ENCODE measurements at places on chromosomes 2 and 18.
A peak's percentile ranks its signal among the peaks of the same experiment; 100 is the strongest.

- H3K4me1 ChIP-seq = peaks cover 9% of the 10 kb centered on the region
- H3K36me3 ChIP-seq = no peaks in the 10 kb centered on the region
- peak overlapping the region; percentile 50 for H3K27ac ChIP-seq
These were observed 51.6 kb downstream of the DPP4 start for GRCh38 chr2:162022290-162022945.

GRCh38 chr2:170216981-170217380, 39.0 kb downstream of the MYO3B start:
- H3K27me3 ChIP-seq = no peaks in the 10 kb centered on the region
- no peak for DNase-seq
- H3K4me1 ChIP-seq = peaks cover under 1% of the 10 kb centered on the region
- H3K4me3 ChIP-seq = no peak overlapping the region
- no peaks in the 10 kb centered on the region for H3K36me3 ChIP-seq
- no peak overlapping the region for H3K27ac ChIP-seq

DNA sequence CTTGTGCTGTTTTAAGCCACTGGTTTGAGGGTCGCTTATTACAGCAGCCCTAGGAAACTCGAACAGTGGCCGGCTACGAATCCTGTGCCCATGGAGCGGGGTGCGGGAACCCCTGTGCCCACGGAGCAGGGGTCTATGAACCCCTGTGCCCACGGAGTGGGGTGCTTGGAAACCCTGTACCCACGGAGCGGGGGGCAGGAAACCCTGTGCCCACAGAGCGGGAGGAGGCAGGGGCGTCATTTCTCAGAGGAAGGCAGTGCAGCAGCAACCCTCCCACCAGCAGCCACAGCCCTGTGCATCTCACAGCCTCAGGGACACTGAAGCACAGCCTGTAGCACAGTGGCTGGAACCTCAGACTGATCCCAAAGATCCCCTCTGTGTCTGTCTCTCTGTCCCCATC, 34.2 kb upstream of the GPC1 start:
- H3K4me1 ChIP-seq = no peaks in the 10 kb centered on the region
- DNase-seq = no peak
- no peak overlapping the region for H3K4me3 ChIP-seq
- H3K27ac ChIP-seq = no peak overlapping the region
- H3K36me3 ChIP-seq = no peaks in the 10 kb centered on the region
- peaks cover 39% of the 10 kb centered on the region for H3K27me3 ChIP-seq

DNA sequence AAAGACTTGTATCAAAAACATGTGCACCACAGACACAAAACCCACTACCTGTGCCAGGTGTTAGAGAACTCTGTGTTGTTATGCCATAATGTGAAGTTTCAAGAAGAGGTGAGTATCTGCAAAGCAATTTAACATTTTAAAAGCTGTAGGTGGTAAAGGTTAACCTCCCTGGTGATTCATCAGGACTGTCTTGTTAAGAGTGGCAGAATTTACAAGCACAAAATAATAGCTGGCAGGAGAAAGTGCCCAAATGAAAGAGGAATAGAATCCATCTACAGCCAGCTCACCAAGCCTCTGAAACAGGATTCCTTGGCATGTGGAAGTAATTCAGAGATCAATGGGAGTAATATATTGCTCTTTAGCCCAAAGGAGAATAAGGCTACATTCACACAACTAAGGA, 230.7 kb downstream of the AFF3 start:
- DNase-seq = no peak
- H3K27ac ChIP-seq = no peak overlapping the region
- no peaks in the 10 kb centered on the region for H3K36me3 ChIP-seq

- H3K27ac ChIP-seq = no peak overlapping the region
- no peak overlapping the region for H3K4me3 ChIP-seq
- no peaks in the 10 kb centered on the region for H3K4me1 ChIP-seq
- DNase-seq = no peak
- no peaks in the 10 kb centered on the region for H3K36me3 ChIP-seq
- no peaks in the 10 kb centered on the region for H3K27me3 ChIP-seq
These were observed 65.8 kb upstream of the SALL3 start for GRCh38 chr18:78913830-78914231.

DNA sequence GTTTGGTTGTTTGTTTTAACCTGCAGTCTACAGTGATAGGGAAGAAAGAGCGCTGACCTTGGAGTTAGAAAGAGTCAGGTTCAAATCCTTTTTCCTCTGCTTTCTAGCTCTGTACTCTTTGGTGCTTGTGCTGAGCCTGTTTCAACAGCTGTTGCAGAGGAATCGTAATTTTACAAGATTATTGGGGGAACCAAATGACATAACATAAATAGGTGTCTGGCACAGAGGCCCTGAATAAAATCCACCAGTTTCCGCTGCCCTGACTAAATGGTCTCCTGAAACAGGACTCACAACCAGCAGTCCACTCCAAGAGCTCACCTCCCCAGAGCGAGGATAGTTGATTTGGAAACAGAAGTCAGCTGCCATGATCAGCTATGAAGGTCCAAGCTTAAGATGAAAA, 125.0 kb upstream of the CDC42EP3 start:
- no peaks in the 10 kb centered on the region for H3K36me3 ChIP-seq
- peaks cover 6% of the 10 kb centered on the region for H3K4me1 ChIP-seq
- no peak for DNase-seq
- no peaks in the 10 kb centered on the region for H3K27me3 ChIP-seq

GRCh38 chr2:60699617-60700016, 56.5 kb upstream of the PAPOLG start:
- H3K4me1 ChIP-seq = no peaks in the 10 kb centered on the region
- no peak for DNase-seq
- no peaks in the 10 kb centered on the region for H3K36me3 ChIP-seq
- H3K27me3 ChIP-seq = no peaks in the 10 kb centered on the region
- H3K4me3 ChIP-seq = no peak overlapping the region
- H3K27ac ChIP-seq = no peak overlapping the region

DNA sequence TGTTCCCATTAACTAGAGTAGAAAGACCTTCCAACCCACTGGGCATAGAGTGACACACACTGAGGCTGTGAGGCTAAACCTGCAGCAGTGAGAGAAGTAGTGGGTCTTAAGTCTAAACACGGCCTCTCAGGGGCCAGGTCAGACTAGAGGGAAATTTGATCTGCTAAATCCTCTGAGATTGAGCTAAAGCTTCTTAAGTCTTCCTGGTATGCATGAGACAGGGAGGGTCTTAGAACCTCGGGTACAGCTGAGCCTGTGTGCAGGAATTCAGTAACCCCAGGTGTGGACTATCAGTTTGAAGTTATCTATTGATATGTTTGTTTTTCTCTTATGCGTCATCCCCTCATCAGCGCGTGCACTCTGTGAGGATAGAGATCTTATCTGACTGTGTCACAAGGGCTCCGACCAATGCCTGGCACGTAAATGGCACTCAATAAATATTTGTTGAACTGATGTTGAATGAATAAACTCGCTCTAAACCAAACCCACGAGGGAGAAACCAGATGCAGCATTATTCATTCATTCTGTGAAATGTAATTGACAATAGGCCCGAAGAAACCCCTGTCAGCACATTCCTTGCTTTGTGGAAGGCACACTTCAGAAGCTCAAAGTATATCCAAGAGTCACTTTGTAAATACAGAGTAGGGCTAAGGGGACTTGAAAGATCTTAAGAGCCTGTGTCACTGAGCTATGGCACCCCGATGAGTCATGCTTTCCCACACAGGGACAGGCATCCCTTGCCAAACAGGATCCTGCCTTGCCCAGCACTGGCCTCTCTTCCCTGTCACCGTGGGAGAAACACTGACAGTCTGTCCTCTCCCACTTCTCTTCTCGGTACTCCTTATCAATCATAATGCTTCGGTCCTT, 21.7 kb upstream of the RAB10 start:
- H3K4me3 ChIP-seq = no peak overlapping the region
- no peaks in the 10 kb centered on the region for H3K36me3 ChIP-seq
- peak overlapping the region; percentile 34 for H3K27ac ChIP-seq
- no peaks in the 10 kb centered on the region for H3K27me3 ChIP-seq
- peak; percentile 84 for DNase-seq

GRCh38 chr2:106020032-106020431, 174.1 kb downstream of the UXS1 start:
- H3K27me3 ChIP-seq = peaks cover 3% of the 10 kb centered on the region
- H3K27ac ChIP-seq = no peak overlapping the region
- no peak overlapping the region for H3K4me3 ChIP-seq
- no peaks in the 10 kb centered on the region for H3K36me3 ChIP-seq

GRCh38 chr2:206558492-206558891, 83.8 kb upstream of the FAM237A start:
- H3K4me1 ChIP-seq = no peaks in the 10 kb centered on the region
- no peak overlapping the region for H3K27ac ChIP-seq
- H3K4me3 ChIP-seq = no peak overlapping the region
- H3K27me3 ChIP-seq = no peaks in the 10 kb centered on the region
- peak; percentile 62 for DNase-seq
- no peaks in the 10 kb centered on the region for H3K36me3 ChIP-seq

DNA sequence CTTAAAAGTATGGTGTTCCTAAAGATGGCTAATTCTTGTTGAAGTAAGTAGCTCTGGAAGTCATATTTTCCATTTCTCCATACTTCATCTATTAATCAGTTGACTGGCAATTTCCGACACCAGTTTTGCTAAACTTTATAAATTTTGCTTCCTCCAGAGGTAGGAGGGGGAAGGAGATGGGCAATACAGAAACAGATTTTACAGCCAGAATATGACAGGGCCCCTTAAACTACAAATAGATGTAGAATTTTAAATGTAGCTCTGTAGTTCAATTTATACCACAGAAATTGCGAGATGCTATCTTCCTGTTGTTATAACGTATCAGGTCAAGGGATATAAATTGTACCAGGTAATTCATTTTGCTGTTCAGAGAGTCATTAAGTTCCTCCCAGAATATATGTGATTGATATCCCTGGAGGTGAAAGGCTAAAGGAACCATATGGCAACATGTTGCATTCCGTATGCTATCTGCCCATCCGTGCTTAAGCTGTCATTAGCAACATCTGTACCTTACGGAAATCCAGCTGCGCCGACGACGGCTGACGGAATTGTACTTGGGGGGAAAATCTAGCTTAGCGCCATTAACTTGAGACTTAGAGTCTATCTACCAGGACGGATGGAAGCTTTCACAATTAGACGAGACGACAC, 8.4 kb upstream of the NR4A2 start:
- H3K4me3 ChIP-seq = peak overlapping the region; percentile 81
- H3K27ac ChIP-seq = peak overlapping the region; percentile 30
- no peaks in the 10 kb centered on the region for H3K27me3 ChIP-seq
- no peaks in the 10 kb centered on the region for H3K36me3 ChIP-seq
- peak; percentile 61 for DNase-seq

GRCh38 chr2:111715987-111716904, 167.7 kb downstream of the ANAPC1 start:
- H3K27me3 ChIP-seq = peaks cover 2% of the 10 kb centered on the region
- H3K4me1 ChIP-seq = peaks cover 9% of the 10 kb centered on the region
- H3K36me3 ChIP-seq = no peaks in the 10 kb centered on the region
- H3K27ac ChIP-seq = no peak overlapping the region

GRCh38 chr18:75441896-75442295, 14.4 kb upstream of the SMIM21 start:
- H3K27ac ChIP-seq = no peak overlapping the region
- H3K36me3 ChIP-seq = no peaks in the 10 kb centered on the region
- no peaks in the 10 kb centered on the region for H3K27me3 ChIP-seq
- no peaks in the 10 kb centered on the region for H3K4me1 ChIP-seq
- H3K4me3 ChIP-seq = no peak overlapping the region
- no peak for DNase-seq

DNA sequence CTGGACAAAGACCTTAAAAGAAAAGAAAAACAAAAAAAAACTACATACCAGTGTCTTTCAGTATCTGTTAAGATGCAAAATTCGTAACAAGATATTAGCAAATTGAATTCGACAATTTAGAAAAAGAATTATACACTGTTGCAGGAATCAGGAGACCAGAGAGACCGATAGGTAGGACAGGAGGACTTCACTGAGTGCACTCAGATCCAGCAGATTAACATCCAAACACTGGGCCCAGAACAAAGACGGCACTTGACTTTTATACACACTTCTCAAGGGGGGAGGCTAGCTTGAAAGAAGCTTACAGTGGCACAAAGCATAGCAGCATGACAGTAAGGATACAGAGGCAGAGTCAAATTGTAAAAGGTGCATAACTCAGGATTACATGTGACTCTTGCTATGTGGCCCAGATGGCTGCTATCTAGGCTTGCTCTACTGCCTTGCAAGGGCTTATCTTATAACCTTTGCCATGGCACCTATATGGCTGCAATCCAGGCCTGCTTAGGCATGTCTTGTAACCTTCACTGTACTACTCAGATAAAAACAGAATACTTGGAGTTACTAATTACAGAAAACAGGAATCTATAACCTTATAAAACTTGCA, 507.3 kb upstream of the LRRTM4 start:
- no peak for DNase-seq
- no peaks in the 10 kb centered on the region for H3K27me3 ChIP-seq
- no peaks in the 10 kb centered on the region for H3K36me3 ChIP-seq
- no peaks in the 10 kb centered on the region for H3K4me1 ChIP-seq
- H3K4me3 ChIP-seq = no peak overlapping the region
- no peak overlapping the region for H3K27ac ChIP-seq

DNA sequence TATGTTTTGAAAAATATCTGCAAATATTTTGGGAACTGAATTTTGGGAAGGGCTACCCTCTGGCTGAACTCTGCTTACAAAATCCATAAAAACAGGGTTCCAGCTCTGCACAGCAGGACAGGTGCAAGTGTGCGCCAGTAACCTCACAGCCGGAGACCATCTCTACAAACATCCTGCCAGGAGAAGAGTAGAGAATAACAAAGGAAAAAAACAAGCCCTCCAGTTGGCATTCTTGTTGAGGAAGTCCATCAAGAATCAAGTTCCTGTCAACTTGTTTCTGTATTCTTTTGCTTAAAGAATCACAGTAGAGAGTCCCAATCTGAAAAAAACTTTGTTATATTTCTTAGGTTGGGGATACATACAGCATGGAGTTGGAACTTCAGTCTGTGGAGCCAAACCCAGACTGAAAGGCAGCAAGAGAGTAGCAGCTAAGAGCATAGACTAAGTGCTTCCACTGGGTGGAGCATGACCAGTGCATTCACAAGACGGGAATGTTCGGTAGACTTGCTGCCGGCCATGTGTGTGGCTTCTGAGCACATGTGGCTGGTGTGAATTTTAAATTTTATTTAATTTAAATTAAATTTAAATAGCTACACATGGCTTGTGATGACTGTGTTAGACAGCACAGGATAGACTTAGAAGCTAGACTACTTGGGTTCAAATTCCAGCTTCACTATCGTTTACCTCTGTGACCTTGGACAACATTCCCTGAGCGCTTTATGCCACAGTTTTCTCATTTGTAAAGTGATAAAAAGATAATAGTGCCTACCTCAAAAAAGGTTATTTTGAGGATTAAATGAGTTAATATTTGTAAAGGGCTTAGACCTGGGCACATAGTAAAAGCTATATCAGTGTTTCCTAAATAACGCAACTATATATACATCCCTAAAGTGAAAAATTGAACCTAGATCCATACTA, 41.9 kb downstream of the SPTBN1 start:
- peaks cover 5% of the 10 kb centered on the region for H3K4me1 ChIP-seq
- H3K27me3 ChIP-seq = no peaks in the 10 kb centered on the region
- no peak overlapping the region for H3K27ac ChIP-seq
- no peak overlapping the region for H3K4me3 ChIP-seq
- H3K36me3 ChIP-seq = no peaks in the 10 kb centered on the region
- DNase-seq = no peak

DNA sequence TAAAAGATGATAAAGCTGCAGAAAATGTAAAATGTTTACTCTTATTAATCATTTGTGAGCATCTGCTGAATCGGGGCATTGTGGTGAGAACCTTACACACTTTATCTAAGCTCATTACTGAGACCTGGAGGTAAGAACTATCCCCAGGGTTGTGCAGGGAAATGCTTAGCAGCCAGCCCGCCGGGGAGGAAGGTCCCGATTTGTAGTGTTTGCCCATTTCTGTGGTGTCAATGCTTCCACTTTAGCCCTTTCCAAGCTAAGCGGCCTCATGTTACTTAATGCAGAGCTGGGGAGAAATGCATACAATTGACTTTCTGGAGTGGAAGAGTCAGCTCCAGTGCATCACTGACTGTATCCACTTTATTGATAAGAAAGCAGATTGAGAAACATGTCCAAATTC, 20.8 kb upstream of the KCNK3 start:
- no peaks in the 10 kb centered on the region for H3K4me1 ChIP-seq
- peaks cover 30% of the 10 kb centered on the region for H3K27me3 ChIP-seq
- no peak for DNase-seq
